GDM1 (cell line): ENCODE measurements at places on chromosomes 1 and 21.

DNA sequence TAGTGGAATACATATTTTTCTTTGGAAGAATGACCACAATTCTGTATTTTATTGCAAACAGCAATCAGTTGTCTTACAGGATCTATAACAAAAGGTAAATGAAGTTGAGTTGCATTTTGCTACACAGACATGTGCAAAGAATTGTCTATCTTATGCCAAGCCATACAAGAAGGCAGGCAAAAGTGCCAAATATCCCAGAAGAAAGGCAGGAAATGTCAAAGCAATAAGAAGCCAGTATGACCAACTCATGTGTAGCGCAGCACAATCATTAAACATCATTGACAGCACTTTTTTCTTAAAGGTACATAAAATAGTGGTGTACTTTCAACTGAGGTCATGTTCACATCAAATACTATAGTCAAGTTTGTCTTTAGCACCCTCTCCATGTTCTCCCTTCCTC is 42.7 kb downstream of the NIBAN1 start:
- DNase-seq = no peak

GRCh38 chr21:22889445-22889844 is 1891.2 kb downstream of the NCAM2 start:
- no peak for DNase-seq

DNA sequence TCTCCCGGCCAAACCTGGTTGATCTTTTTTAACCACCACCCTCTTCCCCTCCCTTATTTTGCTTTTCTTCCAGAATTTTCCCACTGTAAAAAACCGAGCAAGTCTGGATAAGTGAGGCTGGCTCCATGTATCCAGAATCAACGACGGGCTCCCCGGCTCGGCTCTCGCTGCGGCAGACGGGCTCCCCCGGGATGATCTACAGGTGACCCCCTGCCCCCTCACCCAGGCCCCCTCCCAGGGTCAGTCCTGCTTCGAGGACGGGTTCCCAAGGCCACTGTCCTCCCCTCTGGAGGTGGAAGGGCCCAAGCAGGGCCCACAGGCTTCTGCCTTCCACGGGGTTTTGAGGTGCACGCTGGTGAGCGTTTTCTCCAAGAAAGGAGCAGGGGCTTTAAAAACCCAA is 5.2 kb upstream of the KCNAB2 start:
- DNase-seq = no peak

DNA sequence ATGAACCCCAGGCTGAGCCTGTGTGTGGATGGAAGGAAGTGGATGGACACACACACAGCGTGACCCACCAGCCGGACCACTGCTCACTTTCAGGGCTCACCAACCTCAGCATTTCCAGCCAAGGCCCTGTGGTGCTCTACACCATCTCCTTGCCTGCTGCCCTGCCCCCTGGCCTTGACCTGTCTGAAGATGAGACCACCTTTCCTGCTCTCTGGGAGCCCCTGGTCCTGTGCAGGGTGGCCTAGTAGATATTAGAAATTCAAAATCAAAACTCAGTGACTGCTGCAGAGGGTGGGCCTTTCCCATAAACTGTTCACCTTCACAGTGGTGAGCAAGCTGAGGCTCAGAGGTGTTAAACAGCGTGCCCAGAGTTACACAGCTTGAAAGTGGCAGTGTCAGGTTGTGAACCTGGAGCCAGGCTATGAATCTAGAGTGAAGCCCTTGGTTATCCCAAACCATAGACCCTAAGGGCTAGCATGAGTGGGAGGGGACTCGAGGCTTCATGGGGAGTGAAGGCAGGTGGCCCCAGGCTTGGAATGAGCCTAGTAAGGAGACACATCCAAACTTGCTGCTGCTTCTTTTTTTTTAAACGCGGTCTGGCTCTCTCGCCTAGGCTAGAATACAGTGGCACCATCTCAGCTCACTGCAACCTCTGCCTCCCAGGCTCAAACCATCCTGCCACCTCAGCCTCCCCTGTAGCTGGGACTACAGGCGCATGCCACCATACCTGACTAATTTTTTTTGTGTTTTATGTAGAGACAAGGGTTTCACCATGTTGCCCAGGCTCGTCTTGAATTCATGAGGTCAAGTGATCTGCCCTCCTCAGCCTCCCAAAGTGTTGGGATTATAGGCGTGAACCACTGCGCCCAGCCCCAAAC is 41.5 kb downstream of the MAN1C1 start:
- DNase-seq = no peak

GRCh38 chr21:17848228-17848627 is 29.1 kb upstream of the C21orf91 start:
- no peak for DNase-seq

DNA sequence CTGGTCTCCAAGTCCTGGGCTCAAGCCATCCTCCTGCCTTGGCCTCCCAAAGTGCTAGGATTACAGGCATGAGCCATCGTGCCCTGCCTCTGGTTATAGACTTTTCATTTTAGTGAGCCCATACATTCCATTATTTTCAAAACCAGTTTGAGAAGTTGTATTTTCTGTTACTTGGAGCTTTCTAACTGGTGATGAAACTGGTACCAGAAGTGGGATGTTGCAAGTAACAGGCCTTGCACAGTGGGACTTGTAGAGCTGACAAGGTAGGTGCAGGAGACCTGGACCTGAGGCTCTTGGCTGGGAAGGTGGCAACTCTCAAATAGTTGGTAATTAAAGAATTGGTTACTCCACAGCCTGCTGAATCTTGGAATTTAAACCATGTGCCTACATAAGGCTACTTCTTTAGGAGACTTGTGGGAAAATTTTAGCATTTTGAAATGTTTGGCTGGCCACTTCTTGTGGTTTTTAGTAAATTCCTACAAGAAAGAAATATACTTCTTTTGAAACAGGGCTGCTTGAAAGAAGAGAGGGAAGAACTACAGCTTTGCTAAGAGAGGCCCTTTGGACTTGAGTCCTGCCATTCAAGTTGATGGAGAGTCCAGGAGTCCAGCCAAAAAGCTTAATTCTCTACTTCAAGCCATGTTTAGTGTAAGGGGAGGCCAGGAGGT is 9.8 kb upstream of the ALPL start:
- no peak for DNase-seq

GRCh38 chr1:94725566-94725965 is 94.6 kb upstream of the SLC44A3 start:
- no peak for DNase-seq

GRCh38 chr1:90798883-90799282 is 81.8 kb upstream of the BARHL2 start:
- DNase-seq = no peak

DNA sequence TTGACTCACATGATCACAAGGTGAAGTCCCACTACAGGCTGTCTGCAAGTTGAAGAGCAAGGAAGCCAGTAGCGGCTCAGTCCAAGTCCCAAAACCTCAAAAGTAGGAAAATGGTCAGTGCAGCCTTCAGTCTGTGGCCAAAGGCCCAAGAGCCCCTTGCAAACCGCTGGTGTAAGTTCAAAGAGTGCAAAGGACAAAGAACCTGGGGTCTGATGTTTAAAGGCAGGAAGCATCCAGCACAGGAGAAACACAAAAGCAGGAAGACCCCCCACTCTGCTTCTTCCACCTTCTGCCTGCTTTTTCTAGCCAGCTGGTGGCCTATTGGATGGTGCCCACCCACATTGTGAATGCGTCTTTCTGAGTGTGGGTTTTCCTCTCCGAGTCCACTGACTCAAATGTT is 2222.6 kb downstream of the MRPL39 start:
- DNase-seq = no peak

GRCh38 chr1:86416343-86416742 is 7.6 kb upstream of the CLCA2 start:
- DNase-seq = no peak
